ENCODE measurements at places on chromosomes 5 and 9.

- DNase-seq = peak; percentile 77
- H3K27me3 ChIP-seq = no peaks in the 10 kb centered on the region
- no peak overlapping the region for H3K27ac ChIP-seq
- H3K4me1 ChIP-seq = no peaks in the 10 kb centered on the region
Observed at GRCh38 chr5:38420691-38421390, 135.6 kb downstream of the LIFR start.

DNA sequence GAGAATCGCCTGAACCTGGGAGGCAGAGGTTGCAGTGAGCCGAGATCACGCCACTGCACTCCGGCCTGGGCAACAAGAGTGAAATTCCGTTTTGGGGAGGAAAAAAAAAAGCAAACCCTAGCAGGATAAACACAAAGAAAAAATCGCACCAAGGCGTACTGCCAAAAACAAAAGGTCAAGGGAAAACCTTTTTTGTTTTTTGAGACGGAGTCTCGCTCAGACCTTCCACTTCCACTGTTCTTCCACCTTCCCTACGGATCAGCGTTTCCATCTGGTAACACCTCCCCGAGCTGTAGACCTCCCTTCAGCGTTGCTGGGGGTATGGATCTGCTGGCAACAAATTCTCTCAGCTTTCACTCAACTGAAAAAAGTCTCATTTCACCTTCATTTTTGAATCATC, 20.1 kb upstream of the FCN2 start:
- H3K36me3 ChIP-seq = no peaks in the 10 kb centered on the region
- H3K27ac ChIP-seq = no peak overlapping the region
- H3K4me1 ChIP-seq = no peaks in the 10 kb centered on the region
- DNase-seq = no peak
- no peaks in the 10 kb centered on the region for H3K27me3 ChIP-seq
- H3K4me3 ChIP-seq = no peak overlapping the region

- H3K36me3 ChIP-seq = no peaks in the 10 kb centered on the region
- H3K4me3 ChIP-seq = no peak overlapping the region
- H3K4me1 ChIP-seq = no peaks in the 10 kb centered on the region
- no peak overlapping the region for H3K27ac ChIP-seq
- DNase-seq = no peak
Observed at GRCh38 chr5:15334551-15335266, 165.3 kb upstream of the FBXL7 start.

DNA sequence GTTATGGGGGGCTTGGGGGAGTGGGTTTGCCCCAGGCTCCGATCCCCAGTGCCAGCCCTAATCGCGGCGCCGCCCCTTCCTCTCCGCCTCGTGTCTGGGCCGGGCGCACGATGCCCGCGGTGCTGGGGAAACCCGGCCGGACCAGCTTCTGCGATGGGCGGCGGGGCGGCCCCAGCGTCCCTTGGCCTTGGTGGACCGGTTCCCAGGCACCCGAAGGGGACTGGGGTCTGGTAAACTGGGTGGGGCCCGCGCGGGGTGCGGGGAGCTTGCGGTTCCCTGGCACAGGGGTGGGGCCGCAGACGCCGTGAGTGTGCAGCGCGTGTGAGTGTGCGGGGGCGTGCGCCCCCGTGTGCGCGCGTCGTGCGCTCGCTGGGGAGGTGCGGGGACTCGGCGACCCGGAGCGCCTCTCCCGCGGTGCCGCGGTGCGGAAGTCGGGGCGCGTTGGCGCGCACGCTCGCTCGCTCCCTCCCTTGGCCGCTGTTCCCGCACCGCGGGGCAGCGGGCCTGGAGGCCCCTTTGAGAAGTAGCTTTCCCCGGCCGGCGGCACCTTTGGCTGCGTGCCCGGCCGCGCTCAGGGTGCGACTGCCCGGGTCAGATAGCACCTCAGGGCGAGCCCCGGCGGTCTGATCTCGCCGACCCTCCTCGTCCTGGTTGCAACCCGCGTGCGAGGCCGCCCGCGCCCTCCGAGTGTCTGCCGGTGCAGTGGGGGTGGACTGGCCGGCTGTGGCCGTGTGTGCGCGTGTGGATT, 568 bp downstream of the MACIR start:
- H3K27me3 ChIP-seq = no peaks in the 10 kb centered on the region
- peak overlapping the region; percentile 93 for H3K27ac ChIP-seq
- peaks cover 38% of the 10 kb centered on the region for H3K4me1 ChIP-seq
- peak; percentile 52 for DNase-seq

DNA sequence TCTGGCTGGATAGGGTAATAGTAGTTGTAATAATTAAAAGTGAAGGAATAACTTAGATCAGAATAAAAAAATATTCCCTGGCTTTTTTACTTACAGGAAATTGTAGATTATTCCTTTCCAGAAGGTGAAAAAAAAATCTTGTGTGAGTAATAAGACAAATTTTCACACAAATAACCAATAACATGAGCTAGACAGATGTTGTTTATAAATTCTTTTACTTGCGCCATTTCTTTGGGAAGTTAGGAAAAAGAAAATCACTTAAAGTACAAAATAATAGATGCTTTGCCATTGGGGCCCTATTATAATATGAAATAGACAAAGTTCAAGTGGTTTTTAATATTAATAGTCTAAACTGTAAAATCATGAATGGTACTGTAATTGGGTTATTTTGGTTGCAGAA, 204.1 kb downstream of the ARRDC3 start:
- H3K27ac ChIP-seq = no peak overlapping the region
- no peak for DNase-seq
- H3K4me3 ChIP-seq = no peak overlapping the region
- no peaks in the 10 kb centered on the region for H3K36me3 ChIP-seq
- no peaks in the 10 kb centered on the region for H3K27me3 ChIP-seq

DNA sequence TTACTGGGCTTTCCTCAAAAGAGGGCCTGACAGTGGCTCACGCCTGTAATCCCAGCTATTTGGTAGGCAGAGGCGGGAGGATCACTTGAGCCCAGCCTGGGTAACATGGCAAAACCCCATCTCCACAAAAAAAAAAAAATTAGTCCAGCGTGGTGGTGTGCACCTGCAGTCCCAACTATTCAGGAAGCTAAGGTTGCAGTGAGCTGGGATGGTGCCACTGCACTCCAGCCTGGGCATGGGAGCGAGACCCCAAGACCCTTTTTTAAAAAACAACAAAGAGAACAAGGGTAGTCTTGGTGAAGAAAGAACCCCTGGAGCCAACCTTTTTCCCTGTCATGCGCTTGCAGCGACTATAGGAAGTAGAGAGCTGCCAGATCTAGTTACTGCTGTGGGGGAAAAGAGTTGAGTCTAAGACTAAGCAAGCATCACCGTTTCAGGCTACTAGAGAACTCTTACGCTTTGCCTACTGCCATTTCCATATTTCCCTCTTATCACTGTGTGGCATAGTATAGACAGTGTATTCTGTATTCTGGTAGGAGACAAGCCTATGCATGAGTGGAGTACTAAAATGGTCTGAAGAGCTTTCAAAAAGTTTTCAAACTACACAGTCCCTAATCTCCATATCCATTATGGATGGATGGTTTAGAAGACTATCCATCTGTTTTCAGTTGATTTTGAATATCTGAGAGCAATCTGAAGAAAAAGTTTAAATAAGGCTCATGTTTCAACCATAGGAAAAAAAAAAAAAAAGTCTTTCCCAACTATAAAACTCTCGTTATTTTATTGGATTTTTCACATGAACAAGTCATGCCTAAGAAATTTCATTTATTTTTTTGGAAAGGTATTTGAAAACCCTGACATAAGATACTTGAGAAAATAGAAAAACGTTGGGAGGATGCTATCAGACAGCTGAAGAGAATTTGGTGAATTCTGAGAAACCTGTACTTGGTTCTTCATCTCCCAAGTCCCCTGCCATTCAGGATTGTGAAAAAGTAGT, 2.6 kb downstream of the C9orf40 start:
- H3K27me3 ChIP-seq = no peaks in the 10 kb centered on the region
- no peak overlapping the region for H3K4me3 ChIP-seq
- H3K27ac ChIP-seq = no peak overlapping the region
- peaks cover 13% of the 10 kb centered on the region for H3K4me1 ChIP-seq

DNA sequence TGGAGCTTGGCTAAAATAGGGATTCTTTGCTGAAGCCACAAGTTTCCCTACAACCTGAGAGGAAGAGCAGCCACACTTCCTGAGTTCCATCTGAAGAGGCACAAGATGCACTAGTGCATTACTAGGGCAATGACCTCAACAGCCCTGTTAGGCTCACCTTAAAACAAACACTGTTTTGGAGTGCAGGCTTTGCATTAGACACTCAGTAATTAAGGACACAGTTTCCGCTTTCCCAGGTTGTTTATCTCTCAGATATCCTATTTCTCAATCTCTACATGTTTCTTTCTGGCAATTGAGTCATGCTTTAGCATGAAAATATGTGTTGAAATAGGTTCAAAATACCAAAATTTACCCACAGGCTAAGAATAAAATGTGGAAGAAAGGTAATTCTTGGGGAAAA, 34.2 kb downstream of the EMB start:
- no peak overlapping the region for H3K27ac ChIP-seq
- H3K4me3 ChIP-seq = no peak overlapping the region
- no peaks in the 10 kb centered on the region for H3K27me3 ChIP-seq
- no peak for DNase-seq

DNA sequence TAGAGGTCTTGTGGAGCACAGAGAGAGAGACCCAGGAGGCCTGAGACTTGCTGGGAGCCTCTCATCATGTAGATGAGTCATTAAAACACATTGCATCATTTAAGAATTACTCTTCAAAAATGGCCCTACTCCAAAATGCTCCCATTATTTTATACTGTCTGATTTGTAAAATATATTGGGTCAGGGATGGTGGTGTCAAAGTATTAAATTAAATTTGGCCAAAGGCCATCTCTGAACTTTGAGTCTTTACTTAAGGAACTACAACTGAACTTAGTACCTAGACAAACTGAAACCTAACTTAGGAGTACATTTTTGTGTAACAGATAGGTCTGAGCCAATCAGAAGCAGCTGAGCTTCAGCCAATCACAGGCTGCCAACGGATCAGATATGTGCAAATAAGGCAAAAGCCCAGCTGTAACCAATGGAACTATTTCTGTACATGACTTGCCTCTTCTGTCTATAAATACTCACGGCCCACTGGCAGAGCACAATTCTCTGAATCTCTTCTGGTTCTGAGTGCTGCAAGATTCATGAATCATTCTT, 657.2 kb downstream of the TLE1 start:
- no peaks in the 10 kb centered on the region for H3K27me3 ChIP-seq
- H3K36me3 ChIP-seq = no peaks in the 10 kb centered on the region
- H3K4me3 ChIP-seq = no peak overlapping the region
- peaks cover 29% of the 10 kb centered on the region for H3K4me1 ChIP-seq
- peak; percentile 75 for DNase-seq
- peak overlapping the region; percentile 59 for H3K27ac ChIP-seq

GRCh38 chr5:179623906-179624741, 653 bp upstream of the HNRNPH1 start:
- no peaks in the 10 kb centered on the region for H3K27me3 ChIP-seq
- H3K36me3 ChIP-seq = peaks cover 10% of the 10 kb centered on the region
- DNase-seq = peak; percentile 50
- H3K4me1 ChIP-seq = peaks cover 38% of the 10 kb centered on the region
- H3K4me3 ChIP-seq = peak overlapping the region; percentile 28

GRCh38 chr5:24623624-24624023, 21.2 kb downstream of the CDH10 start:
- no peaks in the 10 kb centered on the region for H3K36me3 ChIP-seq
- no peak overlapping the region for H3K27ac ChIP-seq
- H3K4me1 ChIP-seq = no peaks in the 10 kb centered on the region
- H3K27me3 ChIP-seq = no peaks in the 10 kb centered on the region
- no peak for DNase-seq
